ENCODE measurements at places on chromosomes 1 and 21.

DNA sequence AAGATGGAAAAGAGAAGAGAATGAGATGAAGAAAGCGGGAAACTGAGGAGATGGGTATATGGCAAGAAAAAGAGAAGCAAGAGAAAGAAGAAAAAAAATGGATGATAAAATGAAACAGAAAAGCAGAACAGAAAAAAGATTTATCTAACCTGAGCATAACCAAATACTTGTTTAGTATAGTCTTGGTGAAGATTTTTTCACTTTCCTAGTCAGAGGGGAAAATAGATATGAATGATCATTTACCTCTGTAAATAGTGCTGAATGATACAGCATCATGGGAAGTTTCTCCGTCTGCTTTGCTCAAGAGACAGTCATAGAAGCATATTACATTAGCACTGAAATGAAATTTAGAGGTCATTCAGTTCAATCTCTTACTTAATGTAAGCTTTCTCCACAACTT lies 36.1 kb upstream of the PLPPR4 start:
- no peak for DNase-seq

DNA sequence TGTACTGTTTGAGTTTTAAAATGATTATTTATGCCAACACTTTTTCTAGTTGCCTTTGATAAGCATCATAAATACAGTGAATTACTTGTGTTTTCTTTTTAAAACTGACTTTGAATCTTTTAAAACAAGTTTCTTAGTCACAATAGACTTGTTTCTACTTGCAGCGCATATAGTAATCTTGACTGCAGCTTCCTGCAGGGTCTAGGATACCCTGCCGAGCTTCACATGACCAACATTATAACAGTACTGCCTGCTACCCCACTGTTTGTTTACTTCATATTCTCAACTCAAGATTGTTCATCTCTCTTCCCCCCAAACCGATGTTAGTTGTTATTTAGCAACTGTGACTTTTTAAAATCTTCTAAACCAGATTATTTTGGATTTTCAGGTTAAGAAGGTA lies 751.3 kb upstream of the NEGR1 start:
- no peak for DNase-seq

DNA sequence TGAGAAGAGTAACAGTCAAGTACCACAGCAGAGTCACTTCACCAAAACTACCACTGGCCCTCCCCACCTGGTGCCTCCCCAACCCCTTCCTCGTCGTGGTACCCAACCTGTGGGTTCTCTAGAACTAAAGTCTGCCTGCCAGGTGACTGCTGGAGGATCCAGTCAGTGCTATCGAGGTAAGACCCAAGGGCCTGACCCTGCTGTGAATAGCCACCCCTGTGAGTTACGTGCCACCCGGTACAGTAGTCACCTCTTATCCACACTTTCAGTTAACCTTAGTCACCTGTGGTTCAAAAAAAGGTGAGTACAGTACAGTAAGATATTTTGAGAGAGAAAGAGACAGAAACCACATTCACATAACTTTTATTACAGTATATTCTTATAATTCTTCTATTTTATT lies 16.5 kb downstream of the TTF2 start:
- DNase-seq, result no peak

GRCh38 chr21:27359141-27359540 lies 392.3 kb upstream of the ADAMTS5 start:
- DNase-seq, result no peak

- no peak for DNase-seq
Measured at GRCh38 chr1:219587801-219588561, 24.9 kb downstream of the ZC3H11B start.

GRCh38 chr1:177505905-177506590 lies 335.3 kb downstream of the BRINP2 start:
- DNase-seq, result no peak

GRCh38 chr21:46474382-46474781 lies 15.7 kb downstream of the DIP2A start:
- no peak for DNase-seq

- no peak for DNase-seq
Measured at GRCh38 chr1:172764378-172764777, 105.5 kb downstream of the FASLG start.

GRCh38 chr21:46634966-46635323 lies 529 bp upstream of the PRMT2 start:
- no peak for DNase-seq

- DNase-seq, result no peak
Measured at GRCh38 chr1:180211860-180212229, 18.2 kb upstream of the LHX4 start.

DNA sequence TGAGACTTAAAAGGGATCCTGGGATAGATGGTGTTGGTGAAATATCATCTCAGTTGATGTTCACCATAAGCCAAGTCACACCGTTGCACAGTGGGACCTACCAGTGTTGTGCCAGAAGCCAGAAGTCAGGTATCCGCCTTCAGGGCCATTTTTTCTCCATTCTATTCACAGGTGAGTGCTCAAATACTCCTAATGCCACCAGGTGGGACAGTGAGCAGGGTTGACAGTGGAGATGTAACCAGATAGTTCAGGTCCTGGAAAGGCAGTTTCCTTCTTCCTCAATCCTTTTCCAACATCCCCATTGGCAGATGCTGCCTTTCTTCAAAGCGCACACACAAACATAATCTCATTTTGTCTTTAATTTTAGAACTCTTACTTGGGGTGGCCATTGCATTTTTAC lies 11.6 kb downstream of the CD160 start:
- DNase-seq, result no peak

DNA sequence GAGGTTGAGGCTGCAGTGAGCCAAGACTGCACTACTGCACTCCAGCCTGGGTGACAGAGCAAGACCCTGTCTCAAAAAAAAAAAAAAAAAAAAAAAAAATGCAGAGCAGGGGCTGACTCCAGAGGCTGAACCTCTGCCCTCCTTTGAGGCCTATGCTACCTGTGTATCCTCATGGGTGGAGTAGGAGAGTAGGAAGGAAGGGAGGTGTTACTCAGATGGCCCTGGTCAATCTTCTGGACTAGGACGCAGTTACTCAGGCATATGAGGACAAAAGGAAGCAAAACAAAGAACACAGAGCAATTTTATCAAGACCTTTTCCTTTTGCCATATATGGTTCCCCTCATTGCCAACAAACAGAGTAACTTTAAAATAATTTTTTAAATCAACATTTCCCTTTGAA lies 35.2 kb downstream of the TGFBR3 start:
- no peak for DNase-seq

GRCh38 chr1:21262293-21263051 lies 27.8 kb downstream of the ECE1 start:
- no peak for DNase-seq

DNA sequence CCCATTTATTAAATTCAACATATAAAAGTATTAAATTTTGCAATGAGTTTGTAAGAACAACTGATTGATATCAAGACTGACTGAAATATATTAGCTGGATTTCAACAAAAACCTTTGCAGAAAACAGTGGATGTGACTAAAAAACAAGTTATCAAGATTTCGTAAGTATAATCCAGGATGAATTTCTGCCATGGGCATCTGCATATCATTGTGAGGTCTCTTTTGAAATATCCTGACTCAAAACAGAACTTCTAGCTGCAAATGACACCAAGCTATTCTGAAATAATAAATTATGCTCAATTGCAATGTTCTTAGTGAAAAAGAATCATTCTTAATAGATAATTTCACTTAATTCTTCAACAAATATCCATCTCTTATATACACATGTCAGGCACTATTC lies 52.6 kb downstream of the CD34 start:
- no peak for DNase-seq

- no peak for DNase-seq
Measured at GRCh38 chr1:210731193-210731592, 402.5 kb downstream of the HHAT start.

GRCh38 chr1:87318056-87318650 lies 10.5 kb upstream of the LMO4 start:
- no peak for DNase-seq

GRCh38 chr1:39688706-39689105 lies 2.5 kb downstream of the HPCAL4 start:
- DNase-seq, result no peak

DNA sequence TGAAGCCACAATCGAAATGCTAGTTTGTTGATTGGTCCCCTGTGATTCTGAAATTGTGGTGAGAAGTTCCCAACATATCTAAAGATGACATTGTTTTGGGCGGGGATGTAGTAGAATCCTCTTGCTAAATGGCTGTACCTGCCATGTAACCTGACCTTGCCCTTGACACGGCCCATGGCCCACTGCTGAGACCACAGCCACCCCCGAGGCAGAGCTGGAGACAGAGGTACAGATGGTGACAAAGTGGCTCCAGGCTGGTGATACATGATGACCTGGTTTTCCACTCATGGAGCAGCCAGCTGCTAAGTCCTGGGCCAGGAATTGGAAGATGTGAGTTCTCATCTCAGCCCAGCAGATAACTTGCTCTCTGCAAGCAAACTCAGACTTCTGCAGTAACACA lies 226.5 kb downstream of the FOXD2 start:
- no peak for DNase-seq

DNA sequence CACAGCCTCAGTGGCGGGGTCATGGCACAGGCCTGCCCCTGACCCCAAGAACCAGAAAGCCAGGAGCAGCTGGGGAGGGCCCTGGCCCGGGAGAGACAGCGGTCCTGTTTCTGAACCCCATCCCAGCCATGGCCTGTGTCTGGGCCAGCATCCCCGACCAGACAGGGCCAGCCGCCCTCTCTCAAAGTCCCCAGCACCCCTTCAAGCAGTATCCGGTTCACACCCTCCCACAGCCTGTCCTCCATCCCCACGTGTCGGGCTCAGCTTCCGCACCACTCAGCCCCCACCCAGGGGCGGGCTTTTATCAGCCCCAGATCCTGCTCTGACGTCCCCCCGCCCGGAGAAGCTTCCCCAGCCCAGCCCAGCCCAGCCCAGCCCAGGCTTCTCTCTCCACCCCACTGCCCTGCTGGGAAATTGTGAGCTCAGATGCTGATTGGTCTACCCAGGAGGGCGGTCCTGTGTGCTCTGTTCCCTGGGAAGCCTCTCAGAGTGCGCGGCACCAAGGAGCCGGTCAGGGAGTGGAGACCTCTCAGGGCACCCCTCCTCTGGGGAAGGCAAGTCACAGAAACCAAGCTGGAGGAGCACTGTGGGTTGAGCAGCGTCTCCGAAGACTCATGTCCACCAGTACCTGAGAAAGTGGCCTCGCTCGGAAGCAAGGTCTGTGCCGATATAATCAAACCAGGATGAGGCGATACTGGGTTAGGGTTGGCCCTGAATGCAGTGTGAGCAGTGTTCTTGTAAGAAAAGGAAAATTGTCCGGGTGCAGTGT lies 4.7 kb upstream of the FAAP20 start:
- peak; percentile 71 for DNase-seq

GRCh38 chr1:61741711-61742619 lies at the start of gene PATJ:
Gene PATJ (plus strand): TSS chr1:61742480. CDS start chr1:61762893, 20,413 bp downstream.
- peak; percentile 71 for DNase-seq

DNA sequence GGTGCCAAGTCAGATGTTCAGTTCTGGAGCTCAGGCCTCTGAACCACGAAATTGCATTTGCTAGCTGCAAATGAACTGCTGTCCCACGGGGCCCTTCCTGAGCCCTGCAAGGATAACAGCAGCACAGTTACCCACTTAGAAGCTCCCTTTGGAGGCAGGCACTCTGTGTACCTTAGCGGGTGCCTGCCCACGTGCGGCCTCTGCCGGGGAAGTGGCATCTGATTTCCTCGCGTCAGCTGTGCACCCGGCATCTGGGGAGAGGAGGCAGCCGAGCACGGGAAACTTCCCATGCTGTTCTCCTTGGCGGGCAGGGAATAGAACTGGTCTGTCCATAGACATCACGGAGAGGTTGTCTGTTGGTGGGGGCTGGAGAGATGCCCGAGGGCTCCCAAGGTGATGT lies 148.0 kb upstream of the C1orf174 start:
- no peak for DNase-seq

GRCh38 chr1:245972476-245972875 lies 534.6 kb downstream of the SMYD3 start:
- no peak for DNase-seq

DNA sequence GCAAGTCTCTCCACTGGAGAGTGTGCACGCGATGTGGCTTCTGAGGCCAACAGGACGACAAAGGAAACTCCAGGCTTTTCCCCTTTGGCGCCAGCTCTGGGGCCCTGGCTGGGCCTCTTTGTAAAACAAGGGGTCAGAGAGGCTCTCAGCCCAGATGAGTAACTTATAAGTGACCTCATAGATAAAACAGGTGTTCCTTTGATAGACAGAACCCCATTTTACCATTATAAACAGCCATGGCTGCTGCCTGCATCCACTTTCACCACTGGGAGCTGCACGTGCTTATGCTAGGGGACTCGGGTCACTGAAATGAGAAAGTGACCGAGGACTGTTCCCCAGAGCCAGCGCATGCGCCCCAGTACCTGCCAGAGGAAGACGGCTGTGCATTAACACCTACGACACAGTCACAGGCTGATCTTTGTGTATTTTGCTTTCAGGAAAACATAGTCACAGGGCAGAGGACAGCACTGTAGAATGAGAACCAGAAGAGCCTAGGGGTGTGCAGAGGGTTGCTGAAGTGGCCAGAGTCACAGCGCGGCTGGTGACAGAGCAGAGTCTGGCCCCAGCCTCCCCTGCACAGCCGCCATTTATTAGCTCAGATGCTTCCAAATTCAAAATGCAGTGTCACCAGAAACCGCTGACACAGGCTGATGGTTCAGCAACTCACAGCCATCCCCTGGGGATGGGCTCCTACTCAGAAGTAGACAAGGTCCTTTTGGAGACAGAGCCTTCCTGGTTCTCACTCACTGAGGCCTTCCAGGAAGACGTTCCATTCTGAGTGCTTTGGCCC lies 12.7 kb downstream of the RNF207 start:
- no peak for DNase-seq

DNA sequence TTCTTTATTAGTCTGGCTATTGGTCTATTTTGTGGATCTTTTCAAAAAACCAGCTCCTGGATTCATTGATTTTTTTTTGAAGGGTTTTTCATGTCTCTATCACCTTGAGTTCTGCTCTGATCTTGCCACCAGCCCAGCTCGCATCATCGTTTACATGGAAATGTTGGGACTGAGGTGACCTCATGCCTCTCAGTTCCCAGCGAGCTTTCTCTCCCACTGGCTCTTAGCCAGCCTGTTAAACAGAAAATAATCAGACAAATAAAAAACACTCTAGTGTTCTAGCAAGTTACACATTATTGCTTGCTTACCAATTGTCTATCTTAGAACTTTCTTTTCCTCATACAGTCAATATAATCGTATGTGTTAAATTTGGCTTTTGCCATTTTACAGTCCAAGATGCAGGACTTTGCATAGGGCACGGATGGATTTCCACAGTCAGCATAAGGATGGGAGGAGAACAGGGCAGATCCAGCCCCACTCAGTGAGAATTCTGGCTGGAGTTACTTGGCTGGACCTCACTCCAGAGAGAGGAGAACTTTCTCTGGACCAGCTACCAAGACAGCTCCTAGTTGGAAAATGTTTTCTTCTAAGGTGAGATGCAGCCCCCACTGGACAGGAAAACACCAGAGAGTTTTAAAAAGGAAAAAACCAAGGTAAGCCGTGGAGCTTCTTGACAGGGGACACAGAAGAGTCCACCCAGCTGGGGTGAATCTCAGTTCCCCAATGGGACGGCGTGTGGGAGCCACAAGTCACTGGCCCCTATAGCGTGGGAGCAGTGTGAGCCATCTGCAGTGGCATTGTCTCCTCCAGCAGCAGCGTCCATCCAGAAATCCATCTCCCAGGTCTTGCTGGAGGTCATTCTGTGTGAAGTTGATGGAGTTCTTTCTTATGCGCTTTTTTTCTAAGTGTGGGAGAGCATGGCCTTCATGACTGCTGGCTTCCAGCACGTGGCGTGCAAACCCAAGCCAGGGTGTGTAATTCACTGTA lies 17.6 kb downstream of the PGBD2 start:
- no peak for DNase-seq

- no peak for DNase-seq
Measured at GRCh38 chr1:68811806-68812205, 314.9 kb upstream of the DEPDC1 start.

All from GM12892 (cell line).